Stimulated activated CD8-positive, alpha-beta memory T cell treated with anti-CD3 and anti-CD28 coated beads, Interleukin-7, amount 100 ng/mL, for 1 hour (primary cell): ENCODE measurements at places on chromosomes 1 and 21.

- no peak for DNase-seq
Observed at GRCh38 chr21:41777951-41778815, 11.3 kb upstream of the RIPK4 start.

GRCh38 chr1:40438391-40439015, 11.8 kb upstream of the ZFP69B start:
- no peak for DNase-seq

DNA sequence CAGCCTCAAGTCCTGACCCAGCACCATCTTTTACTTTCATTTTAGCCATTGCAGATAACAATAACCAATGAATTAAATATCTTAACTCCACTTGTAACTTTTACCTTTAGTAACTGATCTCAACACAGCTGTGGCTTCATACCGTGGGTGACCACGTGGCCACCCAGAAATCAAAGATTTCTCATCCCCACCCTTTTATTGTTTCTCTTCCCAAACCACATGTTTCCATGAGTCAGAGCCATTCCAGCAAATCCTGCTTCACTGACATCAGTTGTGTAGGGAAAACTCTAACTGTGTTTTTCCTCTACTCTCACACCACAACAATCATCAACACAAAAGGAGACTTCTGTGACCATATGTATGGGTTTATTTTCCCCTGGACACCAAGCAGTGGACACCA, 25.1 kb upstream of the BRDT start:
- DNase-seq = no peak

DNA sequence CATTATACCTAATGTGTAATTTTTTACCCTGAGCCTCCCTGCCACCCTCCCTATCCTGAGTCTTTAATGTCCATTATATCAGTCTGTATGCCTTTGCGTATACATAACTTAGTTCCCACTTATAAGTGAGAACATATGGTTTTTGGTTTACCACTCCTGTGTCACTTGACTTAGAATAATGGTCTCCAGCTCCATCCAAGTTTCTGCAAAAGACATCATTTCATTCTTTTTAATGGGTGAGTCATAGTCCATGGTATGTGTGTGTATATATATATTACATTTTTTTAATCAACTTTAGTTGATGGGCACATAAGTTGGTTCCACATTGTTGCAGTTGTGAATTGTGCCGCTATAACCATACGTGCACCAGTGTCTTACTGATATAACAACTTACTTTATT, 477.1 kb upstream of the NEGR1 start:
- no peak for DNase-seq

DNA sequence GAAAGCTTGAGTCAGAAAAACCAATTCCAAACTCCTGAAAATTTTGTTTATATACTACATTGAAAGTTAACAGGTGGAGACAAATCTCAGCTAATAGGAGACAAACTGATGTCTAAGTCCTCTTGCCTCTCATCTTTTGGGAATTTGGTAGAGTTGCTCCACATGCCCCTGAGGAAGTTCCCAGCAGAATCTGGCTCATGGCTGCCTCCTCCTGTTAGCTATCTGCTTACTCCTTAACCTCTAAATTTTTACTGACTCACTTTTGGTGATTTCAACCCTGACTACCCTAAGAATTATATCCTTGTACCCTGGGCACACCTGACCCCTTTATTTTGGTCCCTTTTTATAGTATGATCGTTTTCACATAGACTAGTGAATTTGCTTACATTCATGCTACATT, 633.7 kb upstream of the USP24 start:
- no peak for DNase-seq
